Fibroblast of lung (primary cell): ENCODE measurements at places on chromosomes 12 and 14.

DNA sequence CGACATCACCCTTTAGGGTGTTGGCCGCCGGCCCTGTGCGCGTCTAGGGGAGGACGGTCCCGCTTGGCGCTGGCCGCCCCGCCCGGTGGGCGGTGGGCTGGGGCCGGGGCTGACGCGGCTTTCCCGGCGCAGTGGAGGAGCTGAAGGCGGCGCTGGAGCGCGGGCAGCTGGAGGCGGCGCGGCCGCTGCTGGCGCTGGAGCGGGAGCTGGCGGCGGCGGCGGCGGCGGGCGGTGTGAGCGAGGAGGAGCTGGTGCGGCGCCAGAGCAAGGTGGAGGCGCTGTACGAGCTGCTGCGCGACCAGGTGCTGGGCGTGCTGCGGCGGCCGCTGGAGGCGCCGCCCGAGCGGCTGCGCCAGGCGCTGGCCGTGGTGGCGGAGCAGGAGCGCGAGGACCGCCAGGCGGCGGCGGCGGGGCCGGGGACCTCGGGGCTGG, 3.6 kb downstream of the TNFAIP2 start:
- no peak for DNase-seq

GRCh38 chr12:130608132-130608531, 108.0 kb downstream of the RIMBP2 start:
- no peak for DNase-seq

DNA sequence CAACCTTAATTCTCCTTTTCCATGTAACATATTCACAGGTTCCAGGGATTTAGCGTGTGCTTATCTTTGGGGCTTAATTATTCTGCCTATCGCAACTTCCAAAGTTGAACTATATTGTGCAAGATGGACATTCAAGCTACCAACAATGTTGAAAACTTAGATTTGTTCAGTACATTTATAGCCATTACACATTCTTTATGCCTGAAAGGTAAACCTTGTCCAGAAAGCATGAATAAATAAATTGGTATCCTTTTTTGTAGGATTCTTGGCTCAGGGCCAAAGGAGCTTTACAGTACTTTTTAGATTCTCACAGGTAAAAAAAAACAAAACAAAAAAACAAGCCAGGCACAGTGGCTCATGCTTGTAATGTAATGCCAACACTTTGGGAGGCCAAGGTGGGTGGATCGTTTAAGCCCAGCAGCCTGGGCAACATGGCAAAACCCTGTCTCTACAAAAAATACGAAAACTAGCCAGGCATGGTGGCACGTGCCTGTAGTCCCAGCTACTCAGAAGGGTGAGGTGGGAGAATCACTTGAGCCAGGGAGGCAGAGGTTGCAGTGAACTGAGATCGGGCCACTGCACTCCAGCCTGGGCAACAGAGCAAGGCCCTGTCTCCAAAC, 3.3 kb downstream of the C12orf56 start:
- DNase-seq: no peak

GRCh38 chr14:88276923-88277596, 46.0 kb downstream of the KCNK10 start:
- DNase-seq: no peak

DNA sequence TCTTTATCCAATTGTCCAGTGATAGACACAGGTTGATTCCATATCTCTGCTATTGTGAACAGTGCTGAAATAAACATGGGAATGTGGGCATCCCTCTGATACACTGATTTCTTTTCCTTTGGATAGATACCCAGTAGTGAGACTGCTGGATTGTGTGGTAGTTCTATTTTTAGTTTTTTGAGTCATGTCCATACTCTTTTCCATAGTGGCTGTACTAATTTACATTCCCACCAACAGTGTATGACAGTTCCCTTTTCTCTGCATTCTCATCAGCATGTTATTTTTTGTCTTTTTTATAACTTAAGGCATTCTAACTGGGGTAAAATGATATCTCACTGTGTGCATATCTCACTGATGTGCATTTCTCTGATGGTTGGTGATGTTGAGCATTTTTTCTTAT, 24.8 kb upstream of the VASH1 start:
- DNase-seq: no peak

- no peak for DNase-seq
Measured at GRCh38 chr14:99600232-99600888, 3.6 kb downstream of the CCDC85C start.

DNA sequence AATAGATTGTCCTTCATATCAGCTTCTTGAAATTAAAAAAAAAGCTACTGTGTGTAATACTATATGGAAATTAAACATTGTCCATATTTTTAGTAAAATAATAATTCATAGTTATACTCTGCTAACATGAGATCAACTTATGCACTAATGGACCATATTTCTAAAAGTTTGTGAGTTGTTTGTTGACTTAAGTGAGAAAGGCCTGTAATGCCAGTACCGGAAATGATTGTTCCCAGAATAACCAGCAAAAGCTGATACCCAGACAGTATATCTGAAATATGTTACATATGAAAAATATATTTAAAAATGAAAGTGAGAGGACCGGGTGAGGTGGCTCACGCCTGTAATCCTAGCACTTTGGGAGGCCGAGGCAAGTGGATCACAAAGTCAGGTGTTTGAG, 35.9 kb downstream of the WNK1 start:
- DNase-seq: no peak

DNA sequence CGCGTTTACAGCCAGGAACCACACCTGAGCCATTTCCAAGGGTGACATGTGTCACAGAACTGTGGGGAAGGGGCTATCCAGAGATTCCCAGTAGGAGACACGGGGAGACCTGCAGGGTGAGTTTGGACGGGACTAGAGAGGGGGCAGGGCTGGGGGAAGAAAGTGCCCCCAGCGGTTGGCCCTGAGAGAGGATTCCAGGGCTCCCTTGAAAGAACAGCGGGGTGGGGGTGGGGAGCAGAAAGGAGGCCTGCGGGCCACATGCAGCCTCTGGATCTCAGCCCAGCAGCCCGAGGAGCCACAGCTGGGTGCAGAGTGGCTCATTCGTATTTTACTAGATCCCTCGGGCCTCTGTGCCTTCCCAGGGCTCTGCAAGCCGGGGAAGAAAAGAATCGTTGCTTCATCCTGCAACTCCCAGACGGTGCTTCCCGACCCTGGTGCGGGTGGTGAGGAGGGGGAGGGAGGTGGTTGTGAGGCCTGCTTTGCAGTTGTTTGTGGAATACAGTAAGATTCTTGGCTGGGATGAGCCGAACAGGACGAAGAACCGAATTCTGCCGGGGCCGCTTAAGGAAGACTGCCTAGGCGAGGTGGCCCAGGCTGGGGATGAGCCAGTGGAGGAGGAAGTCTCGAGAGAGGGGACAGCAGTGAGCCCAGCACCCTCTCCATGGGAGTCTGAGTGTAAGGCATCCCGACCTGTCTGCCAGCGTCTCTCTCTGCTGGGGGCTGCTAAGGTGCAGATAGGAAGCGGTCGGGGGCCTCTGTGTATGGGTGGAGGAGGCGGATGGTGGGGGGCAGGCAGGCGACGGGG, 36.1 kb upstream of the ANKRD9 start:
- no peak for DNase-seq

- DNase-seq: no peak
Measured at GRCh38 chr14:86414146-86414545, 884.2 kb downstream of the FLRT2 start.

GRCh38 chr12:92025462-92026207, 120.0 kb downstream of the BTG1 start:
- DNase-seq: no peak

GRCh38 chr12:11433664-11434063, 38.3 kb upstream of the PRB2 start:
- DNase-seq: no peak

DNA sequence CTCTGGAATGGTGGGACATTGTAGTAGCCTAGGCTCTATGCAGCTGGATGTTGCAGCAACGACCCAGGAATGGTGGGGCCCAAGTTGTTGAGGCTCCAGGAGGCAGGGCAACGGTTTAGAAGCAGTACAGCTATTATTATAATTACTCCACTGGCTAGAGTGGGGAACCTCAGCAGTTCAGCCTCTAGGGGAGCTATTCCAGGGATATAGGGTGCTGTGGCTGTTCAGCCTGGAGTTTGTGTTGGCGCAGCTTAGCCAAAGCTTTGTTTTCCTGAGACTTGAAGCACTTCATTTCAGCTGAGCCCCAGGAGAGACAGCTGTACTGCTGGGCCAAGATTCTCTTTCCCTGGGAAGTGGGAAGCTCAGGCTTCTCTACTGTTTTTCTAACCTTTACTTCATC, 1023.0 kb upstream of the ATXN7L3B start:
- no peak for DNase-seq

DNA sequence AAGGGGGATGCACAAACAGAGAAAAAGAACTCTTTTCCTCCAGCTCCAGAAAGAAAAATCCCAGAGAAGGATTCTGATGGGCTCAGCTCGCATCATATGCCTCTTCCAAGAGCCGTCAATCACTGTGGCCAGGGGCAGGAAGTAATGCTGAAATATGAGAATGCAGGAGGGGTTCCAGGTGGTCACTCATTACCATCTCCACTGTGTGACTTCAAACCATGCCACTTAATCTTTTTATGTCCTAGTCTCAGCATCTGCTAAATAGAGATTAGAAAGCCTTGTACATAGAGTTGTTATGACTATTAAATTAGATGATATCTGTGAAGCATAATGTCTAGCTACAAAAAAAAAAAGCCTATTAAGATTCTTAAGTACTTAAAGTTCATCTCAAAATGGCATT, 65.6 kb upstream of the FICD start:
- no peak for DNase-seq

- no peak for DNase-seq
Measured at GRCh38 chr14:54137614-54137961, 181.0 kb upstream of the BMP4 start.

GRCh38 chr14:35416108-35416750, 11.7 kb upstream of the NFKBIA start:
- peak; percentile 24 for DNase-seq

DNA sequence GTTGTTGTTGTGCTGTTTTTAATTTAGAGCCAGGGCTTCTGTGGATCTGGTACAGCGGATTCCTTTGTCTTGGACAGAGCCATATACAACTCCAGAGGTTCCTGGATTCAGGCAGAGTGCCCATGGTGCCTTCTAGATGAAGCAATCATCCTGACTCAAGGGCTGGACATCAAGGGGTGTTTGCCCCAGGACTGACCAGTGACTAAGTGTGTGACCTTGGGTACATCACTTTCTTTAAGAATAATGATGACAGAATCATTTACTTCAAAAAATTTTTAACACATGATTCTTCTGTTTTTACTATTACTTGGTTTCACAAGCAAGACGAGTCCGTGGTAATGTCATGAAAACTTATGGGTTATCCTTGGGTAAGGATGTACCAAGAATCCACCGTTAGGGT, 397.3 kb downstream of the ZFP36L1 start:
- peak; percentile 69 for DNase-seq

- peak; percentile 27 for DNase-seq
Measured at GRCh38 chr14:50656776-50657175, 11.3 kb downstream of the SAV1 start.

- no peak for DNase-seq
Measured at GRCh38 chr14:42323426-42323825, 716.8 kb downstream of the LRFN5 start.

- no peak for DNase-seq
Measured at GRCh38 chr14:93734086-93734822, 54.0 kb downstream of the PRIMA1 start.

DNA sequence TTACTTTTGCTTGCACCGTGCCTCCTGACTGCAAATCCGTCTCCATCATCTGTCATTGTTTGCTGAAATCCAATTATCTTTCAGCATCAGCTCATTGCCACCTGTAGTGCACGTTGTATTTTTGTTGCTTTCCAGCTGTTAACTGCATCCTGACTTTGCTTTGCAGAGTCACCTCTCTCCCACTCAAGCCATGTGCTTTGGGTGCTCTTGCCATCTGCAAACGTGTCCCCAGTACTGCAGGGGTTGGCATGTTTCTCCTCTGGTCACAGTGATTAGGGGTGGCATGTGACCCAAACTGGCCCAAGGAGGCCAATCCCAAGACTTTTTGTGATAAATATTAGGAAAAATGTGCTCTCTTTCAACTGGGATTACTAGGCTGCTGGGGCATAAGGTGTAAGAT, 10.5 kb upstream of the TMED2 start:
- no peak for DNase-seq

DNA sequence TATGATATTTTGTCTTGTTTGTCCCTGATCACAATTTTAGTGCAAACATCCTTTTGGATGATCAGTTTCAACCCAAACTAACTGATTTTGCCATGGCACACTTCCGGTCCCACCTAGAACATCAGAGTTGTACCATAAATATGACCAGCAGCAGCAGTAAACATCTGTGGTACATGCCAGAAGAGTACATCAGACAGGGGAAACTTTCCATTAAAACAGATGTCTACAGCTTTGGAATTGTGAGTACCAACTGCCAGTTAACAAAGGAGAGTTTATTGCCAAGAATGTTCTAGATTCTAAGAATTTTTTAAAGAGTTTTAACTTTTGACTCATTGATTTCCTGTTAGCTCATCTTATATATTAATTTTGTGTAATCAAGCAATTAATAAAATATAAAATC, 55.4 kb downstream of the IRAK3 start:
- no peak for DNase-seq

DNA sequence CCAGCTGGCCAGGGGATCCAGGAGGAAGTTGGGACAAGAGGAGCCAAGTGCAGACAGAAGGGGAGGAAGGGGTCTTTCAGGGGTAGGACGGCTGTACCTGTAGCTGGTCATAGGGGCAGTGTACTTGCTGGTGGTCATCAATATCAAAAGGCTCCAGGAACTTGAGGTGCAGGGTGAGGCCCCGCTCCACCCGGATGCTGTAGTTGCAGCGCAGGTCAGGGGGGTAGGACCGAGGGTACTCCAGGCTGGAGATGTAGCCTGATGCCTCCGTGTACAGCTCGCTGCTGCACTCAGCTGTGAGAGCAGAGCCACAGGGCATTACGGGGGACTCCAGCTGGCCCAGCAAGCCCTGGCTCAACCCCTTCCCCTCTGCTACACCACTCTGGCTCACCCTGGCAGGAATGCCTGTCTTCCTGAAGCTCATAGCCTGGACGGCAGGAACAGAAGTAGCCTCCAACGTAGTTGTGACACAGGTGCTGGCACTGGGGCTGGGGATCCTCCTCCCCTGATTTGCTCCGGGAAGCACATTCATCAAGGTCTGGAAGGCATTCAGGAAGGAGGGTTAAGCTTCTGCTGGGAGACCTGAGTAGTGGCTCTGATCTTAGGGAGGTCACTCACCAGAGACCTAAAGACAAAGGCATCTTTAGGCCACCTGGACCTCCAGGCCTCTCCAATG, 2.9 kb downstream of the C1R start:
- DNase-seq: no peak

GRCh38 chr14:106209755-106210154, 683.4 kb downstream of the TMEM121 start:
- DNase-seq: no peak

DNA sequence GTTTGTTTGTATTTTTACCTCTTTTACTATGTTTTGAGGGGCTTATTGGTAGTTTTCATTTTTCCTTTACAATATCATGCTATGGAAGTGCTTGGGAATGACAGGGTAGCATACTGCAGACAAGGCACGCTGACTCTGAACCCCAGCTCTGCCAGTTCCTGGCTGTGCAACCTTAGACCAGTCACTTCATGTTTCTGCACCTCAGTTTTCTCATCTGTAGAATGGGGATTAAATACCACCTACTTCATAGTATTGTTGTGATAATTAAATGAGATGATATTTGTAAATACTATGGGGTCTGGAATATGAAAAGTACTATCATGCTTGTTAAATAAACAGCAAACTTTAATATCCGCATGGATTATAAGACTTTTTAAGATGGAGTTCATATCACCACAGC, 35.4 kb downstream of the SRRM4 start:
- DNase-seq: no peak

GRCh38 chr12:116884871-116885270, 3.6 kb upstream of the HRK start:
- DNase-seq: no peak

GRCh38 chr12:92079054-92079385, 66.6 kb downstream of the BTG1 start:
- peak; percentile 41 for DNase-seq
